ENCODE measurements at places on chromosomes 2 and 18.

DNA sequence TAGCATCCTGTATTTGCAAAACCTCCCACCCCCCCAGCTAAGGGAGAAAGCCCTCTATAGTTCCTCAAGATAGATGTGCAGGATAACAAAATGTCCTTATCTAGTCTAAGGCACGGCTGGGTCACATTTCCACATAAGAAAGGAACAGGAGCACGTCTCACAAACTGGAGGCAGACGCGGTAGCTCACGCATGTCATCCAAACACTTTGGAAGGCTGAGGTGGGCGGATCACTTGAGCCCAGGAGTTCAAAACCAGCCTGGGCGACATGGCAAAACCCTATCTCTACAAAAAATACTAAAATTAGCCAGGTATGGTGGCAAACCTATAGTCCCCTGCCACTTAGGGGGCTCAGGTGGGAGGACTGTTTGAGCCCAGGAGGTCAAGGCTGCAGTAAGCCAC lies 9.3 kb downstream of the SF3B1 start:
- no peak for DNase-seq

DNA sequence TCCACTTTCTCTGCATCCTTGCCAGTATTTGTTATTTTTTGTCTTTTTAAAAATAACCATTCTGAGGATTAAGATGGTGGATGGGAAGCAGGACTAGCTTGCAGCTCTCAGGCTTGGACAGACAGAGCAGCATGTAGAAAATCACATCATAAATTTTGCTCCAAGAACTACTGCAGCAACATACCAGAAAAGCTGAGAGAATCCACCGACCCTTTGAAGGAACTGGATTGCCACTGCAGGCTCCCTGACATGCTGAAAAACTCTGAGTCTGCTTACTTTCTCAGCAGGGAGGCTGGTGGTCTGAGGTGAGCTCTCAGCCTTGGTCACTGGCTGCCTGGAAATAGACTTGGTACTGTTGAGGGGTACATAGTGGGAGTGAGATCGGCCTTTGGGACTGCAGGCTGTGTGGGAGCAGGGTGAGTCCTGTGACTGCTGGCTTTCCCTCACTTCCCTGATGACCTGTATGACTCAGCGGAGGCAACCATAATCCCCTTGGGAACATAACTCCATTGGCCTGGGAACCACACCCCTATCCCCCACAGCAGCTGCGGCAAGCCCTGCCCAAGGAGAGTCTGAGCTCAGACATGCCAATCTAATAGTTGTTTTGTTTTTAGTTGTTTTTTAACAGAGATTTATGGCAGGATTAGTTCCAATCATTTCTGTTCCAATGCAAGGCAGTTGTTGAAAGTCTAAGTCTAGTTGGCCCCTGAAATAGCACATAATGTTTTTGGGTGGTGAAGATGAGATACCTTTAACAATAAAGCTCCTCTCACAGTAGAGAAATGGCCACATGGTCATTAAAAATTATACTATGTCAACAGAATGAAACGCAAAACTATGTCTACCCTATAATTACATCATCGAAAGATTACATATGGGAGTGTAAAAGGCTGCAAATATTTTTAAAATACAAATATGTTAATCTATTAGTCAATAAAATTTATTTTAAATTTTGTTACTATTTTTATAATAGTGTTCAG lies 414.2 kb upstream of the CHAC2 start:
- no peak for DNase-seq

DNA sequence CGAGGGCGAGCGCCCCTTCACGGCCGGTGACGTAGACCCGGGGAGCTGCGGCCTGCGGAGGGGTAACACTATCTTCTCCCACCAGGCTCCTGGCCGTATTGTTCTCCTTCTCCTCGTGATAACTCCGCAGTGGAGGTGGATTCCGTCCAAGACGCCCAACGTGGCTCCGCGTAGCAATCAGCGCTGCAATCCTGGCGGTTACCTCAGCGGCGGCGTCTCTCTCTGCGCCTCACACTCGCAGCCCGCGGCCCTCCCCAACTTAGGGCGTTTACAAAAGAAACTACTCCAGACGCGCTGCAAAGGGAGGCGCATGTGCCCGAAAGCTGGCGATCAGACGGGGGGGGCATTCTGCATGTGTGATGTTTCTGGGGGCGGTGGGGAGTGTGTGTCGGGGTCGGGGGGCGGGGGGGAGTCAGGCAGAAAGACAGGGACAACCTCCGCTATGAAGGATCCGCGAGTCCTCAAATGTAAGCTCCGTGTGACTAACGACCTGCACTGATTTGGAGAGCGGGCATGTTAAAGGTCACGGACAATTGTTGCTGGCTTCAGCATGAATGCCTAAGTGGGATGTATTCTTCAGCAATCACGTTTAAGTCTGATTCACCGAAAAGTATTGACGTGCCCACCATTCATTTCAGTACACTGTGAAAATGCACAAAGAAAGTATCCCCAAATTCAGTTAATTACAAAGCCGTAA lies 1.3 kb upstream of the ZNF516 start:
- DNase-seq, result peak; percentile 87

- DNase-seq, result no peak
Measured at GRCh38 chr18:42137693-42138375, 182.8 kb downstream of the PIK3C3 start.

DNA sequence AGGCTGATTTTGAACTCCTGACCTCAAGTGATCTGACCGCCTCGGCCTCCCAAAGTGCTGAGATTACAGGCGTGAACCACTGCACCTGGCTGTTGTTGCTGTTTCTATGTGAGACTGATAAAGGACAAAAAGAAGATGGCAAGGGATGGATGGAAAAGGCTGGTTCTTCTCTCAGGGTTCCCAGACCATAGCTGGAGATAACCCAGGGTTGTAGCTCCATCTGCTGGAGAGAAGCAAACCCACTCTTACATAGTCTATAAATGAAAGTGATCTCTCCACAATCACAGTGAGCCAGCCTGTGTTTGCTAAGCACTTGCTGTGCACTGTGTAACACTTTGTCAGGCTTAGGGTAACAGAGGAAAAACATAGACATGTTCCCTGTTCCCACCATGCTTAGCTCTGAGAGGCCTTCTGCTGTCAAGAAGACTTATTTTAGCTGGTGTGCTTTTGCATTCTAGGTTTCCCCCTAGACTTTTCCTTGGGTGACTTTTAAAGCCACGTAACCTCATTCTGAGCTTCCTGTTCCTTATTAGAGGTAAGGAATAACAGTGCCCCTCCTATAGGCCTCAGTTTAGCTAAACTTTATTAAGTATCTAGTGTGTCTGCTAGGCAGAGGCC lies 49.7 kb downstream of the LIMS1 start:
- DNase-seq, result peak; percentile 89

- DNase-seq, result no peak
Measured at GRCh38 chr2:74458938-74459363, 713 bp downstream of the WBP1 start.

DNA sequence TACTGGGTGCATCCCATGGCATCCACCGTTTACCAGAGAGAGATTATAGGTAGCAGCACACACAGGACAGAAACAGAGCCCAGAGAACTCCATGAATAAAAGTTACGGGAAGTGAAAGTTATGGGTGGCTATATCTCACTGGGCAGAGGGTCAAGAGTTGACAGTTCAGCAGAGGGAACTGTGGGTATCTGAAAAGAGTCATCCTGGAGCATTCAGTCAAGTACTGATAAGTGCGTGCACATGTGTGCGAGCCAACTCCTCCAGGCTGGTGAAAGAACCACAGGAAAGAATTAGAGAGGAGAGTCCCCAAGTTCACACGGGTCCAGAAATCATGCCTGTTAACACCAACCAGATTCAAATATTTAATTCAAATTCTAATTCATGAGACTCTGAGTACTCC lies 1588.2 kb downstream of the LRP1B start:
- no peak for DNase-seq

GRCh38 chr2:239114616-239115265 lies 266.9 kb downstream of the TWIST2 start:
- DNase-seq, result no peak

GRCh38 chr2:200351815-200352214 lies 45.3 kb downstream of the SPATS2L start:
- no peak for DNase-seq

GRCh38 chr2:163175294-163175693 lies 336.7 kb upstream of the KCNH7 start:
- DNase-seq, result no peak

DNA sequence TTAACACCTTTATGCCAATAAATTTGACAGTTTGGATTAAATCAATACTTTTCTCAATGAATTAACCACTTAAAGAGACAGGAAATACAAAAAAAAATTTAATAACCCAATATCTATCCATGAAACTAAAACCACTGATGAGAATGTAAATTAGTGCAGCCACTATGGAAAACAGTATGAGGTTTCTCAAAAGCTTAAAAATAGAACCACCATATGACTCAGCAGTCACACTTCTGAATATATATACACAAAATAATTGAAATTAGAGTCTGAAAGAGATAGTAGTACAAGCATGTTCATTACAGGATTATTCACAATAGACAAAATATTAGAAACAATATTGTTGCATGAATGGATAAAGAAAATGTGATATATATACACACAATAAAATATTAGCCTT lies 382.1 kb upstream of the SETBP1 start:
- DNase-seq, result no peak

DNA sequence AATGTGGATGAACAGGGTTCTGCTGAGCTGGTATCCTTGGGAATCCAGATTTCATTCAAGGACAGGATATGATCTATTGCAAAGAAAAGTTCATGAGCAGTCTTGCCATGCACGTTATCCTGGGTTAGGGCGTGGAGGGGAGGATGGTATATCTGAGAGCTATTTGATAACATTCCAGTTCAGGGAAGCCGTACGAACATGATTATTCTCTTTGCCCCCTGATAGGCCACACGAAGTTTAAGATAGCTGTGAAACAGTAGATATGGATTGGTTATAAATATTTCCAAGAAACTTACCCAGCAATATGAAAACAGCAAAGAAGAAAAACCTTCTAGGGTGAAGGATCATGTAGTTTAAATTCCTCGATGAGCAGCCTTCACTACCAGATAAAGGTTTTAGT lies 171.9 kb downstream of the LTBP1 start:
- DNase-seq, result no peak
